ENCODE measurements at places on chromosomes 7 and 10.

- H3K4me3 ChIP-seq, result no peak overlapping the region
- H3K27me3 ChIP-seq, result no peaks in the 10 kb centered on the region
- H3K27ac ChIP-seq, result no peak overlapping the region
- no peak for DNase-seq
- H3K36me3 ChIP-seq, result no peaks in the 10 kb centered on the region
- H3K4me1 ChIP-seq, result no peaks in the 10 kb centered on the region
These were observed 47.8 kb downstream of the PRKCQ start for GRCh38 chr10:6532321-6532720.

DNA sequence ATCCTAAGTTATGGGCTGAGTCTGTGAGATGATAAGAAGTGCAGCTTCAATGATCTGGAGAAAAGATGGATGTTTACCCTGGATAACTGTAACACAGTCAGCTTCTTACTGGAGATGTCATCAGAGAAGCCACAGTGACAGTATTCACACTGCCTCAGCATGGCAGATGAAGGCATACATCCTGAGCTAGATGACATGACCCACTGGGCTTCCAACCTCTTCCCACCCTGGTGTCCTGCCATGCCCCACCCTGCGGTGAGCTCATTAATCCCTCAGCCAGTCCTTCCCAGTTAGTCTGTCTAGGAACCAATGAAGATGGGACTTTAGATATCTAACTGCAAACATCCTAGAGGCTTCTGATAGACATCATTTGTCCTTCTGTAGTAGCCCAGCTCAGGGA, 213.8 kb downstream of the TAX1BP1 start:
- H3K4me3 ChIP-seq, result no peak overlapping the region
- H3K36me3 ChIP-seq, result no peaks in the 10 kb centered on the region
- H3K4me1 ChIP-seq, result no peaks in the 10 kb centered on the region
- H3K27ac ChIP-seq, result no peak overlapping the region
- DNase-seq, result no peak

- DNase-seq, result no peak
- H3K27ac ChIP-seq, result no peak overlapping the region
- no peaks in the 10 kb centered on the region for H3K4me1 ChIP-seq
These were observed 80.9 kb downstream of the SORBS1 start for GRCh38 chr10:95480102-95480900.

DNA sequence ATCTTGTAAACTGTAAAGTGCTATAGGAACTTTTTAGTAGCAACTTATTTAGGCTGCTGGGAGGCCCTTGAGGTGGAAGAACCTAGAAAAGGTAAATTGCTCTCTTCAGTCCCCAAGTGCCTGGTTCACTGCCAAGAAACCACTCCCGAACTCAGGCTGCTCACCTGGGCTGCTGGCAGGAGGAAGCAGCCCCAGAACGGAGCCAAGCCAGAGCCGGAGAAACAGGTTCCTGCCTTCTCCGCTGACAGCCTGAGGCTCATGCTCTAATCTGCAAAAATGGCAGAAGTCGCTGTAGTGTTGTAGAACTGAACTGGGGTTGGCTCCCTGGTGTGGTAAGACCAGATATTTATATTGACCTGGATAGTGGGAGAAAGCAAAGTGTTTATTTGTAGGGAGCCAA, 136.0 kb downstream of the CUL2 start:
- no peaks in the 10 kb centered on the region for H3K4me1 ChIP-seq
- no peak overlapping the region for H3K27ac ChIP-seq
- no peaks in the 10 kb centered on the region for H3K27me3 ChIP-seq
- H3K36me3 ChIP-seq, result no peaks in the 10 kb centered on the region

- H3K4me1 ChIP-seq, result no peaks in the 10 kb centered on the region
- no peak overlapping the region for H3K27ac ChIP-seq
- H3K36me3 ChIP-seq, result peaks cover 3% of the 10 kb centered on the region
- no peak overlapping the region for H3K4me3 ChIP-seq
- DNase-seq, result no peak
These were observed 34.4 kb downstream of the CNOT4 start for GRCh38 chr7:135475521-135475920.

DNA sequence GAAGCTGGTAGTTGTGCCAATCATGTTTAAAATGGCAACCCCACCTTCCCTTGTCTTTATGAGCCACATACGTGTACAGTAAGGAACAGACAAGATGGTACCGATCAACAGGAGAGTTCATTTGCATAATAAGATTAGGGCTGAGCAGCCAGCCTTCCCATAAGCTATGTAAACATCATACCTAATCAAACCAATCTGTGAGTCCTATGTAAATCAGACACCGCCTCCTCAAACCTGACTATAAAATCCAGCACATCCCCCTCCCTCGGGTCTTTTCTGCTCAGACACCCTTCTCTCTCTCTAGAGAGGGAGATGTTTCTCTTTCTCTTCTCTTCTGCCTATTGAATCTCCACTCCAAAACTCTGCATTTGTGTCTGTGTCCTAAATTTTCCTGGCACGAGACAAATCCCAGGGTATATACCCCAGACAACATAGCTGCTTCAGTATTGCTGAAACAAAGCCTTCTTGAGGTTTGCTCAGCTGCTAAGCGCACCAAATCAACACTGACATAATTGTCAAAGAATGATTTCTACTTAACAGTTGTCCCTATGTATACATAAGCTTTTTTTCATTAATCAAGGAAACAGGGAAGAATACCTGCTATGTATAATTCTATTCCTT, 279.2 kb downstream of the THSD7A start:
- no peaks in the 10 kb centered on the region for H3K4me1 ChIP-seq
- no peak overlapping the region for H3K27ac ChIP-seq
- DNase-seq, result no peak
- no peak overlapping the region for H3K4me3 ChIP-seq
- H3K27me3 ChIP-seq, result no peaks in the 10 kb centered on the region
- no peaks in the 10 kb centered on the region for H3K36me3 ChIP-seq

DNA sequence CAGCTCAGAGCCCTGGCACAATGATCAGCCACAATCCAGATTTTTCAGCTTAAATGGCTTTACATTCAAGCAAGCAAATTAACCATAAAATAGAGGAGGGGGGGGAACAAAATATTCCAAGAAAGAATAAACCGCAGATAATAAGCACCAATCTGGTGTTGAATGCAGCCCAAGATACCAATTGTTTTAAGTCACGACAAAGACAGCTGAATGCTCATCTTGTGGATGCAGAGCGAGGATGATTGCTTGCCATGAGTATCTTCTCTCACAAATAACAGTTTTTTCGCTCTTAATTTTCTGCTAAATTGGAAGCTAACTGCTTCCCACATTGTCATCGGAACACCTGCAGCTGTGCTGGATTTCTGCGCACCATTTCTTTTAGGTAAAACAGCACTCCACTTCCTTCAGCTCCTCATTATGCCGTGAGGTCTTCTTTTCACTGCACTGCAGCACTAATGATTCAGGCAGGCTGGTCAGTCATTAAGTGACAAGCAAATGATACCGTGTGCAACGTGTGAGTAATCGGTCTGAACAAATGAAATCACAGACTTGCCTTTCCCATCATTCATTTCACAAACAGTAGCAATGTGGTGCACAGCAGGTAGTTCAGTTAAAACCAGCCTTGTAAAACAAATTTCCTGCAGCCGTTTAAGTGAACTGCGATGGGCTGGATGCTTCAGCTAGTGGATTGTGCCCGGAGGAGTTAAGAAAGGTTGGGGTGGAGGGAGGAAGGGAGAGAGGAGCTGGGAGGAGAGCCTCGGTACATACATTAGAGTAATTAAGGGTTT, 106.4 kb upstream of the CDCA7L start:
- no peak for DNase-seq
- H3K4me1 ChIP-seq, result no peaks in the 10 kb centered on the region
- no peaks in the 10 kb centered on the region for H3K36me3 ChIP-seq

GRCh38 chr7:30764030-30764975, 6.9 kb upstream of the MINDY4 start:
- H3K36me3 ChIP-seq, result no peaks in the 10 kb centered on the region
- no peak overlapping the region for H3K27ac ChIP-seq

DNA sequence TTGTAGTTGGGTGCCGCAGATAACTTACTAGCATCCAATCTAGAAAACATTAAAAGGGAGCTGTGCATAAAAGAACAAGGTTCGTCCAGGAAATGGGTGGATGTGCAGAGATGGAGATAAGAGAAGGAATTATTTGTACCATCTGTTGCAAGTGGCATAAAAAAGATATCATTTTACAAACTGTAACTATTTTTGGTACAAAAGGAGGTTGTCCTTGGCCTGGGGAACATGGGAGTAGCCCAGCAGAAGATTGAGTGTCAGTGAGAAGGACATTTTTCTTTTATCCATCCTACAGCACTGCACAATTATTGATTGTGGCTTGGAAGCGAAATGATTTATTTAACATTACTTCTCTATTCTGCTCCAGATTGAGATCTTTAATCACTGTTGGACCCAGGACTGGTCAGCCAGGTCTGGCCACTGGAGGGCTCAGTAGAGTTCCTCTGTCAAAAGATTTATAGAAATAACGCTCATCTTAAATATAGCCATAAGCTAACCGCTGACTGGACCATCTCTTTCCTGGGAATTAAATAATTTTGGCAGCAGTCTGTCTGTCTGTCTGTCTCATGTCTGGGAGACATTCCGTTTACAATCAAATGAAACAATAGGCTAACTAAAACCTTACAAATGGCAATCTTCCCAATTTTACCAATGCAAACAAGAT, 254.1 kb downstream of the KIAA1217 start:
- no peaks in the 10 kb centered on the region for H3K27me3 ChIP-seq
- no peaks in the 10 kb centered on the region for H3K36me3 ChIP-seq
- peaks cover 13% of the 10 kb centered on the region for H3K4me1 ChIP-seq
- H3K27ac ChIP-seq, result no peak overlapping the region

DNA sequence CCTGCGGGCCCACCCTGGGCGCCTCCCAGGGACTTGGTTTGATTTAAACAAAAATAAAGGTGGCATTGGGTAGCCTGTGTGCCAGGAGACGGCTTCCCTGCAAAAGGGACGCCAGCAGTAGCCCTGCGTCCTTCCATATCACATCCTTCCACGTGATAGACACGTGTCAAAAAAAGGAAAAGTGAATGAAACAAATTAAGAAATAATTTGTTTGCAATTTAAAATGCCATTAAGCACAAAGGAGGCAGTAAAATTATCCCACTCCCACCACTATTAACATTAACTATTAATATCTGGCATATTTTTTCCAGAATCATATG, 7.6 kb downstream of the TACR2 start:
- H3K4me1 ChIP-seq, result no peaks in the 10 kb centered on the region
- no peaks in the 10 kb centered on the region for H3K27me3 ChIP-seq
- no peak overlapping the region for H3K27ac ChIP-seq
- no peaks in the 10 kb centered on the region for H3K36me3 ChIP-seq
- no peak overlapping the region for H3K4me3 ChIP-seq

DNA sequence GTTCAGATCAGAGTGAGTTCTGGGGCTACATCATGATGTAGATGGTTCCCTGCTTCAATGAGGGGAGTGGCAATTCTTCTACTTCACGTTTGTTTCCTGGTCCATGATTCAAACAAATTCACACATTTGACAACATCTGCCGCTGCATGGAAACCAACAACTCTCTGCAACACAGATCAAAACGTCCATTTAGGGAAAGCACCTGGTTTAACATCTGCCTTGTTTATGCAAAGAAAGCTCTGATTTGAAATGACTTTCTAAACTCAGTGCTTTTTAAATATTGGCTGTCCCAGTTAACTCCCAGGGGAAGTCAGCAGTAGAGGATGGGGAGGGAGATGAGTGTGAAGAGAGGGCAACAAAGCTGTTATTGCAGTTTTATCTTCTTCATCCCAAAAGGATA, 93.8 kb downstream of the GAD2 start:
- H3K4me3 ChIP-seq, result no peak overlapping the region
- peaks cover 2% of the 10 kb centered on the region for H3K27me3 ChIP-seq
- H3K36me3 ChIP-seq, result no peaks in the 10 kb centered on the region
- H3K4me1 ChIP-seq, result no peaks in the 10 kb centered on the region

DNA sequence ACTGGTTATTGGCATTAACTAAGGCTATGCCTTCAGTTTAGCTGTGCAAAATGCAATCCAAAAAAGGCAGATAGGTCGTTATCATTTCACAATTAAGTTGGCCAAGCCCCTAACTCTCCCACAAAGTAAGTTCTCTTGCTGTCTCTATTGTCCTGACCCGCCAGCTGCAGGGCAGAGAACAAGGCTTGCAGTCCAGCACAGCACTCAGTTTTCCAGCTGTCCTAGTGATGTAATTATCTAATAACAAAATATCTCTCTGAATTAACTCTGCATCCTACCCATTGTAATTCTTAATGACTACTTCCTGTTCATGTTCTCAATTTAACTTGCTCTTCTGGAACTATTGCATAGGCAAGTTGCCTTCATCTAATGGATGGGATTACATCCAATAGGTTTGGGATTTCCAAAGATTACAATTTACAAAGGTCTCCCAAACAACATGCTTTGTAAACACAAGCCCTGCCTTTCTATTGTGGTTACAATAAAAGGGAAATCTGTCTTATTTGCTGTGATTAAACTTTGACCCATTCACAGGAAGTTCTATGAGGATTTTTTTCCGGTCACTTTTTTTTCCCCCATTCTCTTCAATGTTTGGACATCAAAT, 55.2 kb downstream of the CDK6 start:
- H3K36me3 ChIP-seq, result peaks cover 84% of the 10 kb centered on the region
- peak overlapping the region; percentile 20 for H3K27ac ChIP-seq
- no peak overlapping the region for H3K4me3 ChIP-seq
- no peaks in the 10 kb centered on the region for H3K27me3 ChIP-seq
- H3K4me1 ChIP-seq, result peaks cover 50% of the 10 kb centered on the region
- DNase-seq, result no peak

DNA sequence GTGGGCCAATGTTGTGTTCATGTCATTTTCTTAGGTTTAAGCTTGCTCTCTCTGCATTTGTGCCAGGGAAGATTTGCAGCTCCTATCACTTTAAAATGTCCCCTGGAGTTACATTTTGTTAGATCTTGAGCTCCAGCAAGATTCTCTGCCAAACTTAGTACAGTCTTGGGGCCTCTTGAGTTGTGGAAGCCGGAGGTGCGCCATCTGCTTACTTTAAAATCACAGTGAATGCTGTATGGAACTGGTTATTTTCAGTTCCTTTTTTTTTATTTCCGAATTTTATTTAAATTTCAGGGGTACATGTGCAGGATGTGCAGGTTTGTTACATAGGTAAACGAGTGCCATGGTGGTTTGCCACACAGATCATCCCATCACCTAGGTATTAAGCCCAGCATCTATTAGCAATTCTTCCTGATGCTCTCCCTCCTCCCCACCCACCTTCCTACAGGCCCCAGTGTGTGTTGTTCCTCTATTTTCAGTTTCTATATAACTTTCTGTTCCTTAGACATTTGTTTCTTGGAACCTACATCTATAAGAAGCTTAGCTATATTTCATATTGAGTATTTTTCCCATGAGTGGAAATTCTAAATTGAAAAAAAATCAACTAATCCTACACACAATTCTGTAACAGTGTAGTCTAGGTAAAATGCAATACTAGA, 114.4 kb upstream of the CREB5 start:
- no peak overlapping the region for H3K27ac ChIP-seq
- H3K36me3 ChIP-seq, result no peaks in the 10 kb centered on the region
- no peak for DNase-seq
- no peaks in the 10 kb centered on the region for H3K4me1 ChIP-seq

DNA sequence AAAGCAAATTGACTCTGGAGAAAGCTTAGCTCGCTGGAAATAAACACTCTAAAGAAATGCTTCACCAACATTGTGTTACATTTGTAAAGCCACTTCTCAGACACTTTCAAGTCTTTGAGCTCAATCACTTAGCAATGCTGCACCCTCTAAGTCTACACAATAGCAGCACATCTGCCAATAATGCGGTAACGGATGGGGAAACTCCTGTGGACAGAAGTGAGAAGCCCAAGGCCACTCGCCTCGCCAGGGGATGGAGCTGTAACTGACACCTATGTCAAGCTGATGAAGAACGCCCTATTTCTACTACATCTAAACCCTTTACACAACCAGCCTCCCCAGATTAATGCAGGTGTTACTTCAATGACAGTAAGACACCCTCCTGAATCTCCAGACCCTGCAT, 167.7 kb downstream of the SFMBT2 start:
- H3K27ac ChIP-seq, result no peak overlapping the region
- DNase-seq, result no peak
- H3K36me3 ChIP-seq, result peaks cover 90% of the 10 kb centered on the region
- no peaks in the 10 kb centered on the region for H3K27me3 ChIP-seq

Data from DND-41 (cell line).